ENCODE measurements at places on chromosomes 3 and 15. TPM values are rescaled to one million over a fixed set of nuclear protein-coding genes. Genes with fewer than 3 reads are reported as not detected.

The DNASE1L3 gene
- total RNA-seq: not detected

The TMEM40 gene
- not detected for total RNA-seq

The CPA3 gene
- not detected for total RNA-seq

The SERPINI2 gene
- not detected for total RNA-seq

The KCNMB3 gene
- total RNA-seq: 0.88 TPM

The TNFSF10 gene
- 11.7 TPM for total RNA-seq

The CFAP91 gene
- total RNA-seq: not detected

GRCh38 chr3:182617500-182617899, 175.8 kb upstream of the ATP11B start:
- DNase-seq: no peak

DNA sequence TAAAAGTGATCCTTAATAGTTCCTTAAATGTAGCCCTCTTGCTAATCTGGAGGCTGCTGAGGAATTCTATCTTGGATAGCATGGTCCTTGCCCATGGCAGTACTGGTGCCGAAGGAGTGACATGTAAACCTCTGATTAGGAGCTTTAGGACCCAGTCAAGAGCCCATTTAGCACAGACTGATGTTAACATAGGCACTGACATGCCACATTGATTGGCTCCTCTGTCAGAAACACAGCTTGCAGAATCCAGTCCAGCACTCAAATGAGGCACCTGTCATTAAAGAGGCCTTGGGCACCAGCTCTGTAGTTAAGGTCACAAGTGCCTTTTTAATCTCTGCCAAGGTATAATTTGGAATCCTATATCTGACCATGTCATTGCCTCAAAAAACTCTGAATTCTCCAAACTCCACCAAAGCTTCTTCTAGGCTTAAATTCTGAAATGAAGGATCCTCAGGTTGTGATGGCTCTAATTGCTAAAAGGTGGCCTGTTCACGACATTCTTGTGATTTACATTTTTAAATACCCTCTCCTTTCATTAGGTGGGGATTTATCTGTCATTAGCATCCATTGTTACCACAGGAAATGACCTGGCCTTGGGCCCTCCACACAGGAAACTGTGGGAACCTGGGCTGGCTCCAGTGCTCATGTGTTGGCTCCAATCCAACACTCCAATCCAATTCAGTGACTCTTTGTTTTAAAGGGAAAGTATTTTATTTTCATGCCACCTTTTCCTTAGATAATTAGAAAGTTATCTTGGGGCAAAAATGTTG, 57.3 kb upstream of the RNF7 start:
- DNase-seq: peak; percentile 79

DNA sequence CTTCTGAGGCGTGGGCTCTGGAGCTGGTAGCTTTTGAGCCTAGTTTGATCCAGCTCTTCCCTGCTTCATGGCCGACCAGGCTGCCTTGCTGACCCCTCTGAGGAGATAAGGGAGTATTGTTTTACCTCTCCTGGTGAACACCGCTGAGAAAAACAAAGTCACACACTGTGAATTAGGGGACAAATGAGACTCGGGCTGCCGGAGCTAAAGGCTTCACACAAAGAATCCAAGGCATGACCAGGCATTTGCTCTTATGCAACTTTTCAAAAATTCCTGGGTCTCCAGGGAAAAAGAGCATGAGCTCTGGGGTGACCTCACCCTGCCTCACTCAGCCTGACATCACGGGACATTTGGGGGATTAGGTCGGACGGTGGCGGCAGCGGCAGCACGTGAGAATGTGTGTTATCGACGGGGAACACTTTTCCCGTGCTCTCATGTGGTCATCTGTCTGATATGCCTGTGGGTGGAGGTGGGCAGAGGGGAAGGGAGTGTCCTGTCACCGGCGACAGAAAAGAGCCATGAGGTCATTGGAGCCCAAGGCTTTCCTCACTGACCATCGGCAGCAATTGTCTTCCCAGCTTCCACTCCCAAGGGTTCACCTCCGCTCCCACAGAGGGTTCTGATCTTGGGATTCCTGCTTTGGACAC, 61.0 kb downstream of the TMEM44 start:
- peak; percentile 82 for DNase-seq

GRCh38 chr3:19384868-19385267, 236.6 kb downstream of the KCNH8 start:
- no peak for DNase-seq

- DNase-seq: no peak
Observed at GRCh38 chr15:48393645-48394506, 62.6 kb downstream of the DUT start.

DNA sequence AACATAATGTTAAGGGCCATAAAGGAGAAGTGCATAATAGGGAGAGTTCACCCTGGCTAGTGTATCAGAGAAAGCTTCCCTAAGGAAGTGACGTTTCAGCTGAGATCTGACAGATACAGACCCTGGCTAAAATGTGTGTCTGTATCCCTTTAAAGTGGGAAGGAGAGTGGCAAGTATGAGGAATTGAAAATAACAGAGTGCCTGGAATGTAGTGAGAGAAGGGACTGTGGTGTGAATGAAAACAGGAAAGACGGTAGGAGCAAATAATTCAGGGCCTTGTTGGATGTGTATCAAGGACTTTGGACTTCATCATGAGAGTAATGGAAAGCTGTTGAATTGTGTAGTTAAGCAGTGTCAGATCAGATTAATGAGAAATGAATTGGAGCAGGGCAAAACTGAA, 30.5 kb downstream of the NEO1 start:
- no peak for DNase-seq

DNA sequence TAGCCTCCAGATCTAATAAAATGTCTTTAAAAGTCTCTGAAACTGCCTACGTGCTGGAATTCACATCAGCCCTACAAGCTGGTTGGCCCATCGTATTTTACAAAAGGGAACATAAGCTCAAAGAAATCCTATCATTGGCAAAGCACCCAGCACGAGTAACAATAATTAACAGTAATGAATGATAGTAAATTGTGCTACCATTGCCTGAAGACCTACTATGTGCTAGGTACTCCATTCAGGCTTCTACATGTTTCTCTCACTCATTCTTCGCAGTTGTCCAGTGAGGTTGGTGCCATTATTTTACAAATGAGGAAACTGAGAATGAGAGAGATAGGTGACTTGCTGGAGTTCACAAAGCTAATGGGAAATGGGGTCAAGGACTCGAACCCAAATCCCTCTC, 7.1 kb upstream of the EPHB3 start:
- no peak for DNase-seq

DNA sequence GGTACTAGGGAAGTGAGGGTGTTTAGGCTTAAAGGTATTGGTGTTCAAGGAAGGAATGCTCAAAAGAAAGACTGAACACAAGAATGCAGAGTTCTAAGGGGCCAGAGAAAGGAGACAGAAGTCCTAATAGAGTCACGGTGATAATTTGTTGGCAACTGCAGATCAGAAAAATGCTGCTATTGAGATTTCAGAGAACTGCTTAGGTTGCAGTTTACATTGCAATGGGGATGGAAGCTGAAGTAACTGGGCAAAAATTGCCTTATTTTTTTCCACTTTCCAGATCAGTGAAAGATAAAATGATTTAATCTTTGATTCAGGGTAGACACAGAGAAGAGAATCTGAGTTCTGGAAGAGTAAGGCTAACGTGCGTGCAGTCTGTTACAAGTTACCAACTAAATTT, 199.8 kb downstream of the SQOR start:
- no peak for DNase-seq

DNA sequence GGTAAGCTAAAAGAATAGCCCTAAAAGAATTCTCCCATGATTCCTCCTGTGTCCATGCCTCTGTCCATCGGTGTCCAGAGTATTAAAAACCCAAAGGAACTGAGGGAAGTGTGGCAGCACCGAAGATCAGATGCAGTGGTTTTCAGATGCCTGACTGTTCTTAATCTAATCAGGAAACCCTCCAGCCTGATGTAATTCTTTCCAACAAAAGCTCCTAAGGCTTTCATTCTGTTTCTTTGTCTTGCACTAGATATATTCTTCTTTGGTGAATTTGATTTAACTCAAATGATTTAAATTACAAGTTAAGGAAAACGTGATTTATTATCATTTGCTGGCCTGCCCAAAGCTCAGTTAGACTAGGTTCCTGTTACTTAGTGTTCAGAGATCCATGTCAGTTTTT, 71.2 kb downstream of the ARHGAP31 start:
- DNase-seq: no peak

DNA sequence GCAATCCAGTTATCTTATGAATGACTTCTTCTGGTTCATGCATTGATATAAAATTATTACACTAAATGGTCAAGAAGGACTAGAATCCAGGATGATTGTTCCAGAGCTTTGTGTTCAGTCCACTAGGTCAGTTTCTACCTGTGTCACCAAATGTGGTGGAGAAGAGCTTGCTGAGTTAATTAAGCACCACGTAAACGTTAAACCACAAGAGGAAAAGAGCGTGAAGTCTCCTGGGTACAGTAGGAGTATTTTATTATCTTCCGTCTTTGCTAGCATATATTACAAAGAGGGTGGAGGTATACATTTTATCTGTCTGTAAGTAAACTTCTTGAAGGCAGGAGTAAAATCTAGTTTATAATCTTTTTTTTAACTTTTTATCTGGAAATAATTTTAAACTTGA, 23.5 kb downstream of the CHP1 start:
- no peak for DNase-seq

DNA sequence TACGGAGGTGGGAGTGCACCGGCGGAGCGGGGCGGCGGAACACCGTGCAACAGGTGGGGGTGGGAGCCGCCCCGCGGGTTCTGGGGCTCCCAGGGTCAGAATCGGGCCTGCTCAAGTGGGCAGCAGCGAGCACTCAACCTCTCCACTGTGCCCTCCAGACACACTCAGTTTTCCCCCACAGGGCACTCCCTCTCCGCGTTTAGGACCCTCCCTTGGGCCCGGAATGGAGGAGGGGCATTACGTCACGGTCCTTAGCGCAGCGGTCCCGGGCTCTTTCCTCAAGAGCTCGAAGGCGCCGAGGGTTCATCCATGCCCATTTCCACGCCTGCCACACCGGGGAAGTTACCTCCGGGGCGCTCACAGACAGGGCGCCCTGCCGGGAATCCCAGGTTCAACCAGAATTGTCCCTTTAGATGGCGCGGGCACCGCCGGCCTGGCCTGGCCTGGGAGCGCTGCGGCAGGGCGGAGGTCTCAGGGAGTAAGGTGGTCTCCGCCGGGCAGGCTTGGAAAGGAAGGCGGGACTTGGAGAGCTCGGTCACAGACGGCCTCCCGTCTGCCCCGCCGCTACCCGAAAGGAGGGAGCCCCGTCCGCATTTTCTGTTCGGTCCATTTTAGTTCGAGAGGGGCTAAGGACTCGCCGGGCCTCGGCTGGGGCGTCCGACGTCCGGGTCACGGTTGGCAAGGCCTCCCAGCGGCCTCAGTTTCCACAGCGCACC, 5.1 kb downstream of the RNU6-1 start:
- no peak for DNase-seq

DNA sequence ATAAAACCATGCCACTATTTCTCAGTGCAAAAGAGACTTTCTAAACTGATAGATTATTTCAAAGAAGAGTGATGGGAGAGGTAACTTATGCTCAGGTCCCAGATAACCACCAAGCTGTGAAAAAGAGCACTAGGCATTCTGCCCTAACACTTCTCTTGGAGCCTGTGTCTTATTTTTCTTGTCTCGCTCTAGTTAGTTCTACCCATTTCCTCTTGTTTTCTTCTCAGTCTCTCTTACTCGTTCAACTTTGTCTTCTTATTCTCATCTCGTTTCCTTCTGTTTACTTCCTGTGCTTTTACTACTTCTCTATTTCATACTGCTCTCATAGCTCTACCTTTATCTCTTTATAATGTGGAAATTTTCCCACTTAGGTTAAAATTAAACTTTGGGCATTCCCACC, 91.8 kb upstream of the CGNL1 start:
- no peak for DNase-seq

- DNase-seq: peak; percentile 72
Observed at GRCh38 chr3:142209655-142210054, 15.7 kb downstream of the GK5 start.

GRCh38 chr15:99707473-99708270, 25.6 kb downstream of the LYSMD4 start:
- DNase-seq: peak; percentile 90

DNA sequence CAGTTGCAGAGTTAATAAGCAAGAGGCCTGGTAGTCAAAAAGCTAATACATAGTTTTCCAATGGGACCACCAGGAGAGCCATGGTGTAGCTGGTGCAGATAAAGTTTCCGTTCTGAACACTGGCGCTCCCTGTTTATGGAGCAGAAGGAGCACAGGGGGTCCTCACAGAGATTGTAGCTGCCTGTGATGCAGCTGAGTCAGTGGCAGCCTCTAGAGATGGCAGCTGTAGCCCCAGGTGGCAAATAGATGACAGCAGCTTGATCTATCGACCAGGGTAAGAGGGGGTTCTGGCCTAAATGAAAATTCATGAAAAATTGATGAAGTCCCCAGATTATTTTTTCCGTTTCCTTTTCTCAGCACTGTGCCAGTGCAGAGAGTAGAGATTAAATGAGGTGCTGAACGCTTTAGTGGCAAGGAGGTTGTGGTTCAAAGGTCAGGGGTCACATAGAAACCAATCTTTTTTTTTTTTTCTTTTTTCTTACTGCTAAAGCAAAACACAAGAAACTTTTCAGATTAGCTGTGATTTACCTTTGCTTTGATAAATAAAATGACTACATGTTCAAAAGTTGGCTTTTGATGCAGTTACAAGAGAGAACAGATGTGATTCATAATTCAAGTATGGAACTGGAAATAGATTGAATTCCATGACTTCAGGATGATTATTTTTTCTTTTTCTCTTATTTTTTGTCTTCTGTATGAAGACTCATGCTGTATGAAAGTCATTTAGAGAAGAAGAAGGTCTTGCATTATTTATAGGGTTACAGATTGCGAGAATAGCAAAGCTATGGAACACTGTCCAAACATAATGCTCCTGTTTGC, 63.3 kb downstream of the ROBO2 start:
- DNase-seq: no peak

- DNase-seq: no peak
Observed at GRCh38 chr3:34727700-34728099, 911.6 kb upstream of the ARPP21 start.

DNA sequence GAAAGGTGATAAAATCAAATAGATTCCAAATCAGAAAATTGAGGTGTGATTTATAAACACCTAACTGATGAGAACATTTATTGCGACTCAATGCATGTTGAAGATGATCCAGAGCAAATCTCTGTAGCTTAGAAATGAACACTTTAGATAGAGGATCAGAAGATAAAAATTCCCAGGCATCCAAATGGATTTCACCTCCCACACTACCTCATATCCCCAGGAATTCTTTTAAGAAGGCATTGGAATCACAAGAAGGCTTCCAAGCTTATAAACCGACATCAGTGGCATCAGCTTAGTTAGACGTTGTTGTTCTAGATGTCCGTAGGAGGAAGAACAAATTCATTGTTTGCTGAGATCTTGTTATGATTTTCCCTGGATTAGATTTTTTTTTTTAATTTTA, 154.4 kb downstream of the EBLN2 start:
- DNase-seq: no peak

GRCh38 chr15:75065467-75065850, 42.1 kb downstream of the PPCDC start:
- DNase-seq: peak; percentile 44

- no peak for DNase-seq
Observed at GRCh38 chr3:149920119-149920518, 50.6 kb downstream of the PFN2 start.

GRCh38 chr3:58236527-58237237, 910 bp upstream of the ABHD6 start:
- DNase-seq: no peak

- DNase-seq: no peak
Observed at GRCh38 chr3:146498002-146498736, 28.8 kb upstream of the PLSCR2 start.
